ENCODE measurements at places on chromosomes 4 and X.

GRCh38 chr4:113020966-113021365 lies 28.5 kb upstream of the ANK2 start:
- no peak for DNase-seq

- DNase-seq, result no peak
Measured at GRCh38 chr4:48100256-48100655, 33.8 kb downstream of the TXK start.

DNA sequence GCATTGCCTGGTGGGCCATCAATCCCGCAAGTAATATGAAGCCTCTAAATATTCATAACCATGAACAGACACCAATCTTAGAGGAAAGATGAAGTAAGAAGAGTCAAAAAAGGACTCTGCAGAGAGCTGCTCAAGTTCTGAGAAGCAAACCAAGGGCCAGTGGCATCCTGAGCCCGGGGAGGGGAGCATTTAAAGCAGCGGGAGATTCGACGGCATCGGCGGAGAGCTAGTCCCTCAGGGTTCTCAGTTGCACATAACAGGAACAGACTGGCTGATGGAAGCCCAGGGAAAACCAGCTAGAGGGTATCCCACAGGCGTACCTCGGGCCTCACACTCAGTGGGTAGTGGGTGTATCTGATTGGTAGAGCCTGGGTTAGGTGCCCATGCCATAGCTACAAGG lies 4.9 kb upstream of the PNMA6E start:
- DNase-seq, result no peak

GRCh38 chr4:13322681-13323101 lies 161.4 kb downstream of the RAB28 start:
- DNase-seq, result no peak

GRCh38 chr4:86845593-86845992 lies 3.6 kb downstream of the SLC10A6 start:
- DNase-seq, result no peak

GRCh38 chr4:72809208-72809607 lies 240.2 kb upstream of the ADAMTS3 start:
- DNase-seq, result no peak

DNA sequence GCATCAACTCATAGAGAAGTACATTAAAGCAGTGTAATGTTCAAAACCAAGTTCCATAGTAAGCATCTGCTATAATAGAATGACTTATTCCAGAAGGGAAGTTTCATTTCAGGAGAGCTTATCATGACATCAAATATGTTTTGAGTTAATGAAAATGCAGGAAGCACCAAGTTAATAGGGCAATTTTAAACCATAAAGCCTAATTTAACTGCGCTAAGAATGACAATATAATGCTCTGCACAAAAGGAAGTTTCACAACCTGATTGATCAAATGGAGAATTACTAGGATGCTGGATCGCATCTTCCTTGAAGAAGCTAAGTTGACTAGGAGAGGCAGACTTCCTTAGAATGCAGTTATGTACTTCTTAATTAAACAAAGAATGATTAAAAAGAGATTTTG lies 416.9 kb upstream of the MAGEB2 start:
- DNase-seq, result no peak

GRCh38 chr4:75643651-75644050 lies 13.3 kb upstream of the CDKL2 start:
- no peak for DNase-seq

- DNase-seq, result no peak
Measured at GRCh38 chr4:111454961-111455360, 690.3 kb upstream of the FAM241A start.

GRCh38 chr4:54764476-54764875 lies 106.7 kb downstream of the KIT start:
- DNase-seq, result no peak

DNA sequence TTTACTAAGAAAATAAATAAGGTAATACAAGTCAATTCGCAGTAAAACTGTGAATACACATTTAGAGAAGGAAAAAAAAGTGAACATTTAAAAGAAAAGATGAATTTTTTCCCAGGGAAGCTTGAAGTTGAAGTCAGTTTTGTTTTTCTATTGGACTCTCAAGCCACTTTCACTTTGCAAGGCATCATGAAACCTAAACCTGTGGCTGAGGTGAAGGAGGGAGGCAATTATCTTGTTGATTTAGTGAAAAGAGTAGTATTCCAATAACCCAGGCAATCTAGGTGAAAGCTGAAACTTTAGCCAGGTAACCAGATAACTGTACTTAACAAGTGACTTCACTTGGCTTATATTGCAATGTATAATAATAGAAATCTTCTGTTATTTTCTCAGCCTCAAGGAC lies 138.6 kb downstream of the HDX start:
- DNase-seq, result no peak

DNA sequence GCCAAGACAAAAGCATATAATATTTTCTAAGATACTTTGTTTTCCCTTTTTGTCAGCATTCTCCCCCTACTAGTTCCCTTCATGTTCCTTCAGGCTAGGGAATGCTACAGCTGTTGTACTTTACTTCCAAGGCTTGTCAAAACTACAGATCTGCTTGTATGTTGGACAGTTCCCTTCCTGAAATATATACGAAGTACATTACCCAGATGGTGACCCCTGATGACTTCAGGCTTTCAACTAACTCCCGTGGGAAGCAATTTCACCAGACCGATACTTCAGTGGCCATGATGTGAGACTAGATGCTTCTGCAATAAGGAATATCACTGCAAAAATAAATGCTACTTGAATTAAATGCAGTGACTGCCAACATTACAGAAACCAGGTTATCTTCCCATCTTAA lies 332.8 kb downstream of the SH2D1A start:
- DNase-seq, result no peak

DNA sequence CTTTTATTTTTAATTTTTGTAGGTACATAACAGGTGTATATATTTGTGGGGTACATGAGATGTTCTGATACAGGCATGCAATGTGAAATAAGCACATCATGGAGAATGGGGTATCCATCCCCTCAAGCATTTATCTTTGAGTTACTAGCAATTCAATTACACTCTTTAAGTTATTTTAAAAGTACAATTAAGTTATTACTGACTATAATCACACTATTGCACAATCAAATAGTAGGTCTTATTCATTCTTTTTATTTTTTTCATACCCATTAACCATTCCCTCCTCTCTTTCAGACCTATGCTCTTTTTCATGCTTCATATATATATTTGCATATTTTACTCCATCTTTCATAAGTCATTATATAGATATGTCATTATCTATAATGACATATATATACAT lies 93.3 kb downstream of the MAGEB5 start:
- DNase-seq, result no peak

- DNase-seq, result no peak
Measured at GRCh38 chr4:21248331-21248730, 548.1 kb downstream of the PACRGL start.

DNA sequence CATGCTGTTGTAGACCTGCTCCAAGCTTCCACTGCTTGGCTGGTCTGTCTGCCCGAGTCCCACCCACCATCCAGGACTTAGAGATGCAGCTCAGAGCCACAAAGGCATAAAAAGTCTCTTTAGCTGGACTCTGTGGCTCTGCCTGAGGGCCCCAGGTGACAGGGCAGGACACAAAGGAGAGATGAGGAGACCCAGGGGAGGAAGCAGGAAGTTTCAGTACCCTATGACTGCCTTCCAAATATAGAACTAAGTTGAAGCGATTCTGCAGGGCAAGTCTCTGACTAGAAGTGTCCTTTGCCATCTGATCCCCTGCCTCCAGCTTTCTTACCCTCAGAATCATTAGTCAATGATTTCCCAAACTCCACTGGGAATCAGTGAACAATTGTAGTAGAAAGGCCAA lies 11.2 kb upstream of the CXCR3 start:
- no peak for DNase-seq

GRCh38 chrX:129823115-129823514 lies 20.6 kb downstream of the ZDHHC9 start:
- peak; percentile 62 for DNase-seq

DNA sequence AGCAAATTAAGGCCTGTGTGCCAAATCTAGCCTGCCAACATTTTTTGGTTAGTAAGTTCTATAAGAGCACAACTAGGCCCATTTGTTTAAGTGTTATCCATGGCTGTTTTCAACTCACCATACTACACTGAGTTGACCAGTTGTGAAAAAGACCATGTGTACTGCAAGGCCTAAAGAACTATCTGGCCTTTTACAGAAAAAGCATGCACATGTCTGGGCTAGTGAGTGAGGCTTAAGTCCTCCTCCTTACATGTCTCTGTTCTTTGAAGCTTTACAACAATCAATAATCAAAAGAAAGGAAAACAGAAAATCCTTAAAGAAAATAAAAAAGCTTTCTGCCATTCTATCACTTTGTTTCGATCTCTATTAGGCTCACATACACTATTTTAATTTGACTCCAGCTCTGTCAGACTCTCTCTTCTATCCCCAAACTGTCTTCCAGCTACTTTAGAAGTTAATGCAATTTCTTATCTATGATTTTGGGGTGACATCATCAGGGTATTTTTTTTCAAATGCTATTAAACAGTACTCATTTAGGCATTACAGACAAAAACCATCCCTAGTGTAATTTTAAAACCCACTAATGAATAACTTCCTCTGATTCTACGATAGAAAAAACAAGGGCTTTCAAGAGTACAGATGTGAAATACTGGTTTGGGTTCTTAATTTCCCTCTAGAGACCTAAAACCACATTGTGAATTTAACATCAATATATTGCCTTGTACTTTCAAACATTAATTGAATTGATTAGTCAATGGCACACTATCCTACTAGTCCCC lies 161.8 kb downstream of the MAB21L2 start:
- no peak for DNase-seq

DNA sequence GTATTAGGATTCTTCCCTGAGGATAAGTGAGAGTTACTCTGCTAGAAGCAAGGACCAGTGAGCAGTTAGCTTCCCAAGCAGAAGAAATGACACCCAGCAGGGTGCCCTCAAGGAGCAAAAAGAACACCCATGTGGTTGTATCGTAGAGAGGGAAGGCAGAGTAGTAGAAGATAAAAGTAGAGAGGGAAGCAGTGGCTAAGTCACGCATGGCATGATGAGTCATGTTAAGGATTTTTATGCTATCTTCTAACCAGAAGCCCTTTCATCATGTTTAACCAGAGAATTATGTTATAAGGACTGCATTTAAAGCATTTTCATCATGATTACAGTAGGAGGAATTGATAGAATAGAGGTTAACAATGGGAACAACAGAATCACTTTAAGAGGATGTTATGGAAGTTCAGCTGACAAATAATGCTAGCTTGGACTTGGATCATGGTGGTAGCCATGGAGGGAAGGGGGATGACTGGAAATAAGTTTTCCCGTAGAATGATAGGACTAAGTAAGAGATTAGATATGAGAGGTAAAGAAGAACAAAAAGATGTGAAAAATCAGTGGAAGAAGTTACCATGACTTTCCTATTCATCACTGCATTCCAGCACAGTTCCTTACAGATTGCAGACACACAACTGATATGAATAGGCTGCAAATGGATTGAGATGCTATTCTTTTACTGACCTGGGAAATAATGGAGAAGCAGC lies 383.5 kb upstream of the INTU start:
- no peak for DNase-seq

DNA sequence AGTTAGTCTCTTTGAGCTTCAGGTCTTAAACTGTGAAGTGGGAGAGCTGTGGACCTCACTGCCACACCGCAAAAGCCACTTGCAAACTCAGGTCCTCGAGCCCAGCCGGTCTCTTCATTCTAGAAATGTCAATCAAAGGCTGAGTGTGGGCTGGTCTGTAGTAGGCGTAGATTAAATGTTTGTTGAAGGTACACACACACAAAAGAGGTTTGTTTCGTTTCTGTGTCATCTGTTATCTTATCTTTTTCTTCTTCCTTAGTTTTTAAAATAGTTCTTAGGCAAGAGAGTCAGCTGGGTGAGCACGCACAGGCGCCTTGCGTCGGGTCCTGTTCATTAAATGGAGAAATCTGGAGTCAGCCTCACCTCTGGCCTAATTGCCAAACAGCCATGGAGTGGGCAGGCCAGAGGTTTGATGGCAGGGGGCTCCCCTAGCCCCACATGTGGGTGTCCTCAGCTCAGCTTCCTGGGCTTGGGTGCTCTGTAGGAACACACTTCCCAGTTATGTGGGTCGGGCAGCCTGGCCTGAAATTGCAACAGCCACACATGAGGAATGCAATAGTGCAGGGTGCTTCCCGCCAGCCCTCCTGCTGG lies 836 bp upstream of the PSAPL1 start:
- DNase-seq, result no peak

DNA sequence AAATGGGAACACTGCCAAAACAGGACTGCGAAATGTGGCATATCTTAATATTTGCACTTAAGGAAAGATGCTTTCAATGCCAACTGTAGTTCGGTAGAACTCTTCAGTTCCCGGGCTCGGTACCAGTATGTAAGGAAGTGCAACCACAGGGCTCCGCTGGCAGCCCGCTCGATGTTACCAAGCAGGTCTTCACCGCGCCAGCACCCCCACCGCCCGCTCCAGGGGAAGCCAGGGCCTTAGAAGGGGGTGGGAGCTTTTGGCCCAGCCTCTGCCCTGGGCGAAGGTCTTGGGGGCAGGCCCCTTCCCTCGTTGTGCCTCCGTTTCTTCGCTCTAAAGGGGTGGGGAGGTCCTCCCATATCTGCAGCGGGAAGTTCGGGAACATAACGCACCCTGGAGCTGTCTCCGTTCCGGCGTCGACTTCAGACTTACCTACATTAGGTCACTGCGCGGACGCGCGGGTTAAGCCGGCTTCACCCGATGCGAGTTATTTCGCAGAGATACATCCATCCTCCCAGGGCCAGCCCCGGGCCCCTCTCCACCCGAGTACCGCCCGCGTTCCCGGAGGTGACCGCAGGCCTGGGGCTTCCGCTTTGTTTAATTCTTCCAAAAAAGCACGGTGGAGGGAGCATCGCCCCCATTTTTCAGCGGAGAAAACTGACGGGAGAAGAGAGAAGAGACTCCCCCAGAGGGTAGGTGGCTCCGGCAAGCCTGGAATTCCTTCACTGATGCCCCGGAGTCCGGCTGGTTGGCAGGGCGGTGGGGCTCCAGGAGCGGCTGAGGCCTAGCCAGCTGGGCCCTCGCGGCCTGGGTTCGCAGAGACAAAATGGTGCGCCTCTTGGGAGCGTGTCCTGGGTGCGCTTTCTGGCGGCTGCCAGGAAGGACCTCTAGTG lies 1.0 kb upstream of the HMX1 start:
- no peak for DNase-seq

DNA sequence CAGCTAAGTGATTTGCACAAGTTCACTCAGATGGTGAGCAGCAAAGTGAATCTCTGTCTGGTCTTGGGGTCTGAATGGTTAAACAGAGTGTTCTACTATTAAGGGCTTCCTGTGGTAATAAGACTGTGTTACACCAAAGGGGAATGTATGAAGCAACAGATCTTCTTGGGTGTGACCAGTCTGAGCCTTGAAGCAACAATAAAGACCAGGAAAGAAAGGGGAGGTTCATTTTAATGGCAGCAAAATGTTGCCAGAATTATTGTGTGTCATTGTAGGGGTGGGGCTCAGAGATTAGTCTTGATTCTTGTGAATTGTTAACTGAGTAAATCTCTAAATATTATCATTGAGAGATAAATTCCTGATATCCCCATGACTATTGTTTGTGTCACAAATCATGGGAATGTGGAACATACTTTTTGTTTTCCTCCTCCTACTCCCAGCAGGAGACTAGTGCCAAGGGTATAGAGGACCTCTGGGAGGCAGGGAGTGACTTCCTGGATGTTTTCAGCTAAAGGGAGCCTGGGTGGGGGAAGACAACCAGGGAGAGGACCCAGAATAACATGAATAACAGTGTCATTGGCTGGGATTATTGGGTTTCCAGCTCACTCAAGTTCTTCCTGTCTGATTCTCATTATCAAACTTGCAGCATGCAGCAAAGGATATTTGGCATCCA lies 141.4 kb upstream of the PAK3 start:
- DNase-seq, result no peak

All from CD4-positive, alpha-beta T cell treated with Interleukin-1 beta for 1 hour (primary cell).